ENCODE measurements at places on chromosomes 16 and 17. TPM values are rescaled to one million over a fixed set of nuclear protein-coding genes. Genes with fewer than 3 reads are reported as not detected.

Gene ABCA8
- not detected for polyA plus RNA-seq

Gene GRAP
- polyA plus RNA-seq = 73.1 TPM

Gene ACSM2A
- polyA plus RNA-seq = not detected

Gene GNGT2
- polyA plus RNA-seq = 14.7 TPM

Gene TBC1D3D
- not detected for polyA plus RNA-seq

DNA sequence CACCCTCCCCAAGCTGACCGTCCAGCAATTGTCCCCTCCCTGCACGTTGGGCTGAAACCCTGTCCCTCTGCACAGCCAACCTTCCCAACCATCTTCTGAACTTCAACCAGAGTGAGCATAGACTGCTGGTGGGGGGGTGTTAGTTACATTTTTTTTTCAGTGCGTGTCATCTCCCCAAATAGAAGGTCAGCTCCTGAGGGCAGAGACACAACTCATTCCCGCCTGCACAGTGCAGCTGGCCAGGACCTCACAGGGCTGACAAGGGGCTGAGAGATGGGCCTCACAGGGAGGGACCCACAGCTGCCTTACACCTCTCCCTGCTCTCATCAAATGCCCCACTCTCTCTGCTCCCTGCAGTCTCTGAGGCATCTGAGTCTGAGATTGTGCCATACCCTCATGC, 8.4 kb downstream of the SRL start:
- H3K4me3 ChIP-seq = no peak overlapping the region
- peaks cover 7% of the 10 kb centered on the region for H3K36me3 ChIP-seq
- no peak overlapping the region for H3K27ac ChIP-seq
- H3K4me1 ChIP-seq = no peaks in the 10 kb centered on the region
- peaks cover 26% of the 10 kb centered on the region for H3K27me3 ChIP-seq
- no peak for DNase-seq

- H3K27ac ChIP-seq = no peak overlapping the region
- H3K4me3 ChIP-seq = peak overlapping the region; percentile 91
- peaks cover 14% of the 10 kb centered on the region for H3K4me1 ChIP-seq
- no peak for DNase-seq
- H3K27me3 ChIP-seq = no peaks in the 10 kb centered on the region
Measured at GRCh38 chr16:31488468-31489297, 5.8 kb downstream of the SLC5A2 start.

- no peaks in the 10 kb centered on the region for H3K36me3 ChIP-seq
- no peak overlapping the region for H3K4me3 ChIP-seq
- H3K4me1 ChIP-seq = peaks cover 4% of the 10 kb centered on the region
- peak; percentile 7 for DNase-seq
- no peaks in the 10 kb centered on the region for H3K27me3 ChIP-seq
- H3K27ac ChIP-seq = no peak overlapping the region
Measured at GRCh38 chr16:87297918-87298631, 19.1 kb downstream of the C16orf95 start.

DNA sequence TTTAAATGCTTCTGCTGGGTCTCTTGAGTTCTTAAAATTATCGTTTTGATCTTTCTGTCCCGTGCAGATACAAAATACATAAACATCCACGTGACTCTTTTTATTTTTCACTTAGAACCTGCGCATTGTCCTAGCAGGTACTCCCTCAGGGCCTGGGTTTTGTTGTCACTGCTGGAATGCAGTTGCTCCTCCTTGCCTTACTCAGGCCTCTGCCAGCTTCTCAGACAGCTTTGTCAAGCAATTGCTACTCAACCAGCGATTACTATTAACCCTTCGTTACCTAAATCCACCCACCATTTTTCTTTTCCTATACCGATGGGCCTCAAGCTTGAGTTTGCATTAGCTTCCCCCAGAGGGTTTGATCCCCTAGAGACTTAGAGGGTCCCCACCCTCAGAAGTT, 405.9 kb upstream of the RBFOX1 start:
- H3K4me3 ChIP-seq = no peak overlapping the region
- DNase-seq = no peak
- no peaks in the 10 kb centered on the region for H3K27me3 ChIP-seq
- H3K4me1 ChIP-seq = no peaks in the 10 kb centered on the region
- H3K36me3 ChIP-seq = no peaks in the 10 kb centered on the region

DNA sequence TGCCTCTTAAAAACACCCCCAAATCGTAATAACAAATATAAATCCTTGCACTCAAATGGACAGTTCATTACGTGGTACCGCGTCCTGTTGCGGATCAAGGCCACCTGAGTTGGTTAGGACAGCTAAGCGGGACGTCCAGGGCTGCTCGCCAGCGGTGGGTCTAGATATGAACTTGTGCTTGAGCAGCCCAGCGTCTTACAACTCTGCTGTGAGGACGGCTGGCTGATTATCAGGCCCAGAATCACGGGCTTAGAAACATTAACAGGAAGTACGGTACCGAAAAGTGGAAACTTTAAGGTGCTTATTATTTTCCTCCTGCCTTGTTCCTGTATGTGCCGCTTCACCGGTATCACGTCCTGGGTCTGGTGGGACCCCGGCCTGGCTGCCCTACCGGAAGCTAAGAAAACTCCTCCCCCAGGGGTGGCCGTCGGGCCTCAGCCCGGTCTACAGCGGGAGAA, 832 bp upstream of the SRRM2 start:
- no peaks in the 10 kb centered on the region for H3K27me3 ChIP-seq
- H3K4me3 ChIP-seq = peak overlapping the region; percentile 66
- peak overlapping the region; percentile 99 for H3K27ac ChIP-seq
- no peak for DNase-seq
- peaks cover 39% of the 10 kb centered on the region for H3K4me1 ChIP-seq

DNA sequence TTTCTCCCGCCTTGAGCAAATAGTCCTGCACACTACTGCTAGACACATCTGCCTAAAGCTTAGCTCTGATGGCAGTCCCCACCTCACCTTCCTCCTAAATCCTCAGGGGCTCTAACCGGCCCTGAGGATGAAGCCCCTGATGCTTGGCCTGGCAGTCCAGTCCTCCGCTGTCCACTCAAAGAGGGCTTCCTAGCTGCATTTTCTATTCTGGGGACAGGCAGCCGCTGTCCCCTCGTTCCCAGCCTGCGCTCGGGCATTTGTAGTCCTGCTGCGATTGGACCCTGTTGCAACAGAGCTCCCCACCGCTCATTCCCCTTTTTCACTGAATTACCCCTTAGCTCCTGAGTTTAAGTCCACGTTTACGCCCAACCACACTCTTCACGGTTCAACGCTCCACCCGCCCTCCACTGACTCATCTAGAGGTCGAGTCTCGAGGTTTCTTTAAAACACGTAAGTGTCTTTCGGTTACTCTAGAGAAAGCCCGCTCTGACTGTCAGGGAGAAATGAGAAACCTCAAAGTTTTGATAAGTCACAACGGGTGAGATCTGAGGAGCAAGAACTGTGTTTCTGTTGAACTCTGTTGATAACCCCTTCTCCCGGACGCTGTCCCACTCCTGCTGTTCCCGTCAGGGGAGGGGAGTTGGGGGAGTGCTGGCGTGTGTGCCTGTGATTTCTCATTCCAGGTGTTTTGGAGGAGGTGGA, 4.5 kb downstream of the CCR7 start:
- peak overlapping the region; percentile 95 for H3K4me3 ChIP-seq
- H3K27me3 ChIP-seq = no peaks in the 10 kb centered on the region
- peaks cover 89% of the 10 kb centered on the region for H3K4me1 ChIP-seq

GRCh38 chr16:47523342-47524006, 62.3 kb downstream of the PHKB start:
- no peak overlapping the region for H3K27ac ChIP-seq
- peaks cover 39% of the 10 kb centered on the region for H3K36me3 ChIP-seq
- H3K4me3 ChIP-seq = no peak overlapping the region
- DNase-seq = no peak
- H3K4me1 ChIP-seq = peaks cover 12% of the 10 kb centered on the region

- peak overlapping the region; percentile 100 for H3K4me3 ChIP-seq
- H3K4me1 ChIP-seq = peaks cover 33% of the 10 kb centered on the region
- H3K27ac ChIP-seq = peak overlapping the region; percentile 100
Measured at GRCh38 chr16:29804455-29805231, 1.7 kb upstream of the MAZ start.

DNA sequence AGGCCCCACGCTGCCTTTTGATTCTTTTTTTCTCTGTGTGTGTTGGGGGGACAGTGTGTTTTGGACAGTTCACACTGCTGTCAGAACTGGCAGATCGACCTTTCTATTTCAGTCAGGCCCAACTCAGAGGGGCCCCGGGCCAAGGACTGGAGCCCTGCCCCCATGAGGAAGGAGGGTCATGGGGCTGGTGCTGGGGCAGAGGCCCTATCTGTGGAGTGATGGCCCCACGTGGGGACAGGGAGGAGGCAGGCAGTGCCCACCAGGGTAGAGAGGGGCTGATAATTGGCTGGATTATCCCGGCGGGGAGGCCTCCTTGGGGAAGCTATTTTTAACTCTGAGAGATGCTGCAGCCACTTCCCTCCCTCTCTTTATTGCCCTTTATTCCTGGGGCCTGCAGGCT, 5.7 kb upstream of the KCNJ12 start:
- peaks cover 3% of the 10 kb centered on the region for H3K27me3 ChIP-seq
- no peaks in the 10 kb centered on the region for H3K36me3 ChIP-seq
- H3K4me3 ChIP-seq = no peak overlapping the region

- no peak overlapping the region for H3K27ac ChIP-seq
- H3K4me3 ChIP-seq = no peak overlapping the region
- H3K36me3 ChIP-seq = peaks cover 9% of the 10 kb centered on the region
- no peaks in the 10 kb centered on the region for H3K4me1 ChIP-seq
- no peaks in the 10 kb centered on the region for H3K27me3 ChIP-seq
- DNase-seq = no peak
Measured at GRCh38 chr17:77025781-77026180, 115.0 kb upstream of the SEC14L1 start.

- peak overlapping the region; percentile 84 for H3K4me3 ChIP-seq
- peak; percentile 65 for DNase-seq
- H3K36me3 ChIP-seq = no peaks in the 10 kb centered on the region
- H3K4me1 ChIP-seq = peaks cover 64% of the 10 kb centered on the region
- H3K27me3 ChIP-seq = no peaks in the 10 kb centered on the region
Measured at GRCh38 chr17:16286009-16286946, 67.0 kb downstream of the CENPV start.

DNA sequence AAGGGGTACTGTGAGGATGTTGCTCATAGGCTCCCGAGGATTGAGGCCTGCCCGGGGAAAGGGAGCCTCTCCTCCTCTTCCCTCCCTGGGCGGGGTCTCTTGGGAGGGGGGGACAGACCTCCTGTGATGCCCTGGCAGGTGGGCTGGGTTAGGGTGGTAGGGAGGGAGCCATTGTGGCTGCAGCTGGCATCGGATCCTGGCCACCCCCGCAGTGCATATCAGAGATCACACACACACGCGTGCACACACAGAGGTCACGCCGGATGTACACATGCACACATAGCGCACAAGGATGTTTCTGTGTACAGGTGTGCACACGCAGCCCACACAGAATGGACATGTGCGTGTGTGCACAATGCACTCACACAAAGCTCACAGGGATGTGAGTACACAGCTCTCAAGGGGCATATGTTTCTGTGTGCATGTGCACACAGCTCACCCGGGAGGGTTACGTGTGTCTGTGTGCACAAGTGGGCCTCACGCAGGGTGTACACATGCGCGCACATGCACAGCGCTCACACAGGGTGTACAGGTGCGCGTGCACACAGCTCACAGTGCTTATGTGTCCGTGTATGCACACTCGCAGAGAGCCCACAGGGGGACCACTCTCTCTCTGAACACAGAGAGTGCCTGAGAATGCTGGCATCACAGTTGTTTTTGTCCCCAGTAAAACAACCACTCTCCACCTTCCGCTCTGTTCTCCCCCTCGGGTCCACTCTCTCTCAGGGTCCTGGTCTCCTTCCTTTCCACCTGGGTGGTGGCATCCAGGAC, 2.4 kb downstream of the GJD3 start:
- peaks cover 29% of the 10 kb centered on the region for H3K27me3 ChIP-seq
- DNase-seq = no peak
- no peak overlapping the region for H3K27ac ChIP-seq

DNA sequence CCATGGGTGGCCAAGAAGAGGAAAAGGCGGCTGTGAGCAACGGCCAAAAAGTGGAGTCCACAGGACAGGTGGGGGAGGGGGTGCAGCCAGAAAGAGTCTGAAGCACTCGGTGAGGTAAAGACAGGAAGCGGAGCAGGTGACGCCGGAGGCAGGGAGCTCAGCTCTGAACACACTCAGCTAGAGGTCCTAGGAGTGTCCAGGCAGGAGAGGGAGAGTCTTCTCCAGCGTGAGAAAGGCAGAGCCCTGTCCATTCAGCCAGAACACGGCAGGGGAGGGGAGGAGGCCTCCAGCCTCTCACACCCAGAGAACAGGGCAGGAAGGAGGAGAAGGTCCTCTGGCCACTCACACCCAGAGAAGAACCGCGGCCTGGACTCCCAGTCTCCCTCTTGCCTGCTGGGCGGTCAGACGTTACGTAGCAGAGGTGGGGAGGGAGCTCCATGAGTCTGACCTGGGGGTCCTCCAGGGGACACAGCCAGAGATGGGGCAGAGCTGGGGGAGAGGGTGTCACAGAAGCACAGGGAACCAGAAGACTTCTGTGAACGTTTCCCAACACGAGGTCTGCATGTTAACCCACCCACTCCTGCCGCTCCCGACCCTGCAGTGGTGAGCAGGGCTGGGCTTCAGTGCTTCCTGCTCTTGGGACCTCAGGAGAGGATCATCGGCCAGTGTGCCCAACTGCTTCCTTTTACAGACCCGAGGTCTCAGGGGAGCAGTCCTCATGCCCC, 89.2 kb downstream of the ABR start:
- H3K36me3 ChIP-seq = no peaks in the 10 kb centered on the region
- H3K27me3 ChIP-seq = no peaks in the 10 kb centered on the region
- H3K4me3 ChIP-seq = no peak overlapping the region
- no peak overlapping the region for H3K27ac ChIP-seq

DNA sequence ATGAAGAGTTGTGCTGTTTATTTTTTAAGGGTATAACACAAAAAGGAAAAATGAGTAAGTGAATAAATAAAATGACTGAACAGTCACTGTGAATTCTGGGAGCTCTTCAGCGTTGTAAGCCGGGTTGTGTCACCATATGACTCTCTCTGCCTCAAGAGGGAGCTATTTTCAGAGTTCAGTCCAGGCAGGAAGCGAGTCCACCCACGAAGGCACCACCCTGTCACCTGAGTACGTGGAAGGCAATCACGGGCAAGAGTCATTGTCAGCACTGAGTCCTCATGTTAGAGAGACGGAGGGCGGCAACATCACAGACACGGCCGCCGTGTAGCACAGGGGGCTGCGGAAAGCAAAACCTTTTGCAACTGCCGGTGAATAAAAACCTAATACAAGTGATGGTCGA, 227.6 kb downstream of the UTP18 start:
- no peaks in the 10 kb centered on the region for H3K36me3 ChIP-seq
- DNase-seq = no peak
- H3K27me3 ChIP-seq = peaks cover 33% of the 10 kb centered on the region
- H3K27ac ChIP-seq = no peak overlapping the region
- peaks cover 8% of the 10 kb centered on the region for H3K4me1 ChIP-seq

DNA sequence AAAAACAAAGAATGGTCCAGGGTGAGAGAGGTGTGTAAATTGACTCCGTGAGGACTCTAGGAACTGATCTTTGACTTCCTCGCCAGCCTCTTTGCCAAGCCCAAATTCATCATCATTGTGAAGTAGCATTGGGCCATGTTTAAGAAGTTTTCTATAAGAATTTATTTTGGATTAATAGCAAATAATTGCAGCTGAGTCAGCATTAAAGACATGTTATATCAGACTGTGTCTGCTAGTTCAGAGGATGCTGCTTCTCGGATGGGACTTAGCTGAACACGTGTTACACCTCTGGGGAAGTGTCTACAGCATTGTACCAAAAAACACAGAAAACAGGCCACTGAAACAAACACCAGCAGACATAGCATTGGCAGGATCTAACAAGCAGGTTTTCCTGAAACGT, 366.6 kb downstream of the CDH13 start:
- DNase-seq = no peak
- H3K4me1 ChIP-seq = no peaks in the 10 kb centered on the region

GRCh38 chr16:8625491-8626087, 4.1 kb downstream of the METTL22 start:
- peaks cover 36% of the 10 kb centered on the region for H3K4me1 ChIP-seq
- no peak overlapping the region for H3K27ac ChIP-seq
- H3K36me3 ChIP-seq = peaks cover 24% of the 10 kb centered on the region
- no peak overlapping the region for H3K4me3 ChIP-seq
- H3K27me3 ChIP-seq = no peaks in the 10 kb centered on the region
- no peak for DNase-seq
